ENCODE measurements at places on chromosomes 3 and 15.

DNA sequence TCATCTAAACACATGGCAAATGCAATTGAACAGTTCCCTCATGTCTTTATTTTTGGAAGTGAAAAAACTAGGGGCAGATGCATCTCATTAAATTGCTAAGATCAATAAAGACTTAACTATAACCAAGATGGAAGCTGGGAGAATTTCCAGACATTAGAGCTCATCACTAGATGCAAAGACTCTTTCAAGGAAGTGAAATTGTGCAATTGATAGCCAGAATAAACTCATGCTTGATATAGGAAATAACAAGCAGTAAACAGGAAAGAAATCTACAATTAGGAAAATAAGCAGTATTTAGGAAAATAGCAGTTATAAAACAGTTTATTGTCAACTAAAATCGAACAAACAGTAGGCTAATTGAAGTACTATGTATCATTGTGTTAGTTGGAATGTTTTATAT is 8.8 kb upstream of the ANKUB1 start:
- DNase-seq, result no peak

DNA sequence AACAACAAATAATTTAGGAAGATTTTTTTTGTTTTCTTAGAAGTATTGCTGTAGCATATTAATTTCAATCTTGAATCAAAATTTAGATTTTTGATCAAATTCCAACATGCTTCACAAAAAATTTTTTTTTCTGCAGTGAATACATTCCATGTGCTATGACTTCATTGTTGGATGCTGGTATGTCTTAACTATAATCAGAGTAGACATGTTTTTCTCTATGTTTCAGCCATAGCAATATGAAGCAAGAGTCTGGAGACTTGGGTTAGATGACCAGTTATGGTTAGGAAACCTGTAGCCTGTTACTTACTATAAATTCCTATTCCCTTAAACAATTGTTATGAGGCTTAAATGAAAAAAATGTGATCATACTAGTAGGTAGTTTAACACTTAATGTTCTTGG is 176.1 kb upstream of the CHL1 start:
- DNase-seq, result no peak

GRCh38 chr3:115999613-116000012 is 376.3 kb downstream of the GAP43 start:
- no peak for DNase-seq

GRCh38 chr3:197171481-197172067 is 126.8 kb downstream of the DLG1 start:
- no peak for DNase-seq

- DNase-seq, result no peak
Observed at GRCh38 chr3:41035456-41036022, 163.8 kb upstream of the CTNNB1 start.

GRCh38 chr3:150348500-150348899 is 59.6 kb upstream of the TSC22D2 start:
- no peak for DNase-seq

GRCh38 chr3:57164657-57165573 is at the start of gene IL17RD:
IL17RD (minus strand) TSS chr3:57165353; CDS start chr3:57165286, 67 bp downstream.
- DNase-seq, result peak; percentile 27

GRCh38 chr3:119751423-119751822 is 30.5 kb upstream of the NR1I2 start:
- DNase-seq, result no peak

DNA sequence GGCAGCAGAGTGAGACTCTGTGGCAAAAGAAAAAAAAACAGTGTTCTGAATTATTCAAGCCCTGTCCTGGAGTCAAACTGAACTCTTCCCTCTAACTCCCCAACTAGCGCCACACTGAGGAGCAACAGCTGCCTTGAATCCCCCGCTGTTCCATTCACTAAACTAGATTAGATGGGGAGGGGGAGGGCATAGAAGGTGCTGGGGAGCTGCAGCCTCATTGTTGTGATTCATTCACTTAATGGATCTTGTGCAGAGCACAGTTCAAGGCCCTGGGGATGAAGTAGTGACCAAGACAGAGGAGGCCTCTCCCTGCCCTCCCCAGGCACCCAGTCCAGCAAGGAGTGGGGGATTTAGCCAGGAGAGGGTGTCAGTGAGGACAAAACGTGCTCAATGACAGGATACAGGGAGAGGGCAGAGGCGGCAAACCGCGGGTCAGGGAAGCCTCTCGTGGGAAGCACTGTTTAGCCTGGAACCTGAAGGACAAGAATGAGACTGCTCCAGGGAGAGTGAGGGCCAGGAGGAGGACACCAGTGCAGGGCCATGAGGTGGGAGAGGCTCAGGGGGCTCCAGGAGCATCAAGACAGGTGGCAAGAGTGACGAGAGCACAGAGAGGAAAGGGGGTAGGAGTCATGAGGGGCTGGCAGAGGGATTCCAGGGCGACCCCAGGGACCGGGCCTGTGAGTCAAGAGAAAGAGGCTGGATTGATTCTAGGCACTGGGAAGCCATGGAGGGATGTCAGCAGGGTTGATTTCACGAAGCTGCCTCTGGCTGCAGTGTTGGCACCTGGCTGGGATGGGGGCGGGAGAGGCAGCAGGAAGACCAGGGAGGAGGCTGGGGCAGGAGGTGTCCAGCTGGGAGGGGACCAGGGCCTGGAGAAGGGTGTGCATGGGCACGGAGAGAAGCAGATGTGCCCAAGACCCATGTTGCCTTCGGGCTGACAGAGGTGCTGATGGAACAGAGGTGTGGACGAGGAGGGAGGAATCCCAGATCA is 31.4 kb downstream of the ALS2CL start:
- DNase-seq, result no peak

- no peak for DNase-seq
Observed at GRCh38 chr3:99865321-99865720, 47.7 kb downstream of the CMSS1 start.

DNA sequence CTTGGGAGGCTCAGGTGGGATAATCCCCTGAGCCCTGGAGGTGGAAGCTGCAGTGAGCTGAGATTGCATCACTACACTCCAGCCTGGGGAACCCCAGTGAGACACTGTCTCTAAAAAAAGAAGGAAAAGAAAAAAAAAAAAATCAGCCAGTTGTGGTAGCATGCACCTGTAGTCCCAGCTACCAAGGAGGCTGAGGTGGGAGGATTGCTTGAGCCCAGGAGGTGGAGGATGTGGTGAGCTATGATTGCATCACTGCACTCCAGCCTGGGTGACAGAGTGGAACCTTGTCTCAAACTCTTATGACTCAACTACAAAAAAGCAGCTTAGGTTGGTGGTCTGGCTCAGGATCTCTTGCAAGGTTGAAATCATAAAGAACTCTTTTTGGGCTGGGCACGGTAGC is 19.3 kb upstream of the GPX1 start:
- peak; percentile 38 for DNase-seq

DNA sequence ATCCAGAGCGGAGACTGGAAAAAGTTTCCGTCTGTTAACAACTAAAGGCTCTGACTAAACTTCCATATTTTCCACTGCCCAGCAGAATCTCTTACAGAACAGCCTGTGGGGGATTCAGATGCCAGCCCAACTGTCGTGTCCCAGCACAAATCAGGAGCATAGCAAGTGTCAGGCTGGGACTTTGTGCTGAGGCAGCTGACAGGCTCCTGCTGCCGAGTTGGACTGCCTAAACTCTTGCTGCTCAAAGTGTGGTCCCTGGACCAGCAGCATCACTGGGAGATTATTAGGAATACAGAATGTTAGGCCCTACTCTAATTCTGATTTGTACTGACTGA is 31.2 kb upstream of the CMTM7 start:
- DNase-seq, result no peak

DNA sequence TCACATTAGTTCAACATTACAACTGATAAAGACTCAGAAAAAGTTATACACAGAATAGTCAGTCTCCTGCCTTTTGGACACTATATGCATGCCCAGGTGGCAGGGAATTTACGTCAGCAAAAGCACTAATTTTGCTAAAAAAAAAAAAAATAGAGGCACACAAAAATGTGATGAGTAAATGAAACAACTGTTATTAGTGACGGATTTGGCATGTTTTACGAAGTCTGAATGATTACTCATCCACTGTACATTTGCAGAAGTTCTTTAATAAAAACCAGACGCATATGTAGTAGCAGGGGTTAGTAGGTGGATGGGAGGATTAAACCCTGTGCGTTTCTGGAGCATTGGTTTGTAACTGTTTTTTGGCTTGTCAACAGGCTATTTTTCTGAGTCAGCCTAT is 99.0 kb downstream of the MITF start:
- no peak for DNase-seq

DNA sequence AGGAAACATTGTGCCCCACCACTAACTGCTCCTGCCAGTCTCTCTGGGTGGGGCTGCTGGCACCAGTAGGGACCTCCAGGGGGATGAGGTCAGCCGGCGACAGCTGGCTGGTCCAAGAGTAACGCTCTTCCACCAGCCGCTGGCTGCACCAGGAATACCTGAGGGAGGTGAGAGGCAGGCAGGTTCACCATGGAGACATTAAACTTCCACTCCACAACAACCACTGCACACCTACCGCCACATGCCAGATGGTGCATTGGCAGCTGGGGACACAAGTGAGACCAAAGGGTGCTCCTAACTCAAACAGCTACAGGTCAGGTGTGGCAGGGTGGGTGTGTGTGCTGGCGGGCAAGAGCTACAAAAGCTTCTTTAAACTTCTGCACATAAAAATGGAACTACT is 4.5 kb downstream of the POLG start:
- DNase-seq, result no peak

GRCh38 chr3:190108804-190109203 is 11.9 kb downstream of the P3H2 start:
- DNase-seq, result no peak

DNA sequence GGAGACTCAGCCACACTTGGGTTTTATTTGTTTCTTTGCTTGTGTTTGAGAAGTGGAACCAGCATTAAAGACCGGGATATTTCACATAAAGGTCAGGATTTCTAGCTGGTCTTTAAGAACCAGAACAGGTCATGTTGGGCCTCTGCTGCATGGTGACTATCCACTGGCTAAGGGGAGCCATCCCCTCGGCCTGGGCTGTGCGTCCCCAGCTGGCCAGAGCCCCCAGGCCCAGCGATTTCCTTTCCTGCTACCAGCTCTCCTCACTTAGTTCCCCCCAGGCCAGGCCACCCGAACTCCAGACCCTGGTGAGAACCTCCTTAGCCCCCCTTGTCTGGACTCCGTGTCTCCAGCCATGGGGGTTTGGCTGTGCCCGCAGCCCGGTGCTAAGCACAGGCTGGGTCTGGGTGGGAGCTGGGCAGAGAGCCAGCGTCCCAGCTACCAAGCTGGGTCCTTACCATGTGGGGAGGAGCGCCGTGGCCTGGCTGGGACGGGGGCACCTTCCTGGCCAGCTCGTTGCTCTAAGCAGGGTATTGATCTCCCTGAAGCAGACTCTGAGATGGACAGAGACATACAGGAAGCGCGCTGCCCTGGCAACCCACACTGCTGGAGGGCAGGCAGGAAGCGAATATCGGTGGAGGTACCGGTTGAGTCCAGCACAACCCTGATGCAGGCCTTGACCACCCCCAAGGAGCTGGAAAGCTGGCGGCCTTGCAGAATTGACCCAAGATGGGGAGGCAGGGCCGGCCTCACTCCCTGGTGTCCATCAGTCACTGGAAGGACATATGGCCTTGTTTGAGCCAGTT is 49.4 kb downstream of the KLF15 start:
- DNase-seq, result no peak

DNA sequence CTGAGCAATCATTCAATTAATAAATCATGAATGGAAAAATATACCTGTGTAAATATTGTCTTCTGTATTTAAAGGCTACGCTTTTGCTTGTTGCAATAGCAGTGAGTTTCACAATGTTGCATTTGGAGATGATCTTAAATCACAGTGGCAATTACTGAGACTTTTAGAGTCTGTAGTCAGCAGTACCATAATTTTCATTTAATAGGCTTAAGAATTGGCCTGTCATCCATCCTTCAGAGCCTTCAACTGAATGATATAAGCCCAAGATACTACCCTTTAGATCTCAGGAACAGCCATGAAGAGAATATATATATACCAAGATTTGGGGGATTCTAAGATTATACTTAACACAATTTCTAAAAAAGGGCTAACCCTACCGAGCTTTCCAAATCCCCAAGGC is 458.1 kb downstream of the GBE1 start:
- DNase-seq, result no peak

- no peak for DNase-seq
Observed at GRCh38 chr3:55286693-55287092, 200.4 kb downstream of the WNT5A start.

- DNase-seq, result no peak
Observed at GRCh38 chr15:59825901-59826300, 136.8 kb upstream of the BNIP2 start.

- DNase-seq, result no peak
Observed at GRCh38 chr3:16928386-16929132, 43.8 kb downstream of the PLCL2 start.

GRCh38 chr15:63172851-63173451 is 15.7 kb upstream of the RPS27L start:
- DNase-seq, result no peak

GRCh38 chr3:81837071-81837593 is 75.7 kb upstream of the GBE1 start:
- DNase-seq, result no peak

GRCh38 chr3:177601152-177601551 is 403.9 kb upstream of the TBL1XR1 start:
- DNase-seq, result no peak

GRCh38 chr15:66429117-66429516 is 42.4 kb downstream of the MAP2K1 start:
- DNase-seq, result no peak

GRCh38 chr15:86203462-86203861 is 123.8 kb downstream of the AGBL1 start:
- no peak for DNase-seq
